ENCODE measurements at places on chromosomes 7 and 10.

DNA sequence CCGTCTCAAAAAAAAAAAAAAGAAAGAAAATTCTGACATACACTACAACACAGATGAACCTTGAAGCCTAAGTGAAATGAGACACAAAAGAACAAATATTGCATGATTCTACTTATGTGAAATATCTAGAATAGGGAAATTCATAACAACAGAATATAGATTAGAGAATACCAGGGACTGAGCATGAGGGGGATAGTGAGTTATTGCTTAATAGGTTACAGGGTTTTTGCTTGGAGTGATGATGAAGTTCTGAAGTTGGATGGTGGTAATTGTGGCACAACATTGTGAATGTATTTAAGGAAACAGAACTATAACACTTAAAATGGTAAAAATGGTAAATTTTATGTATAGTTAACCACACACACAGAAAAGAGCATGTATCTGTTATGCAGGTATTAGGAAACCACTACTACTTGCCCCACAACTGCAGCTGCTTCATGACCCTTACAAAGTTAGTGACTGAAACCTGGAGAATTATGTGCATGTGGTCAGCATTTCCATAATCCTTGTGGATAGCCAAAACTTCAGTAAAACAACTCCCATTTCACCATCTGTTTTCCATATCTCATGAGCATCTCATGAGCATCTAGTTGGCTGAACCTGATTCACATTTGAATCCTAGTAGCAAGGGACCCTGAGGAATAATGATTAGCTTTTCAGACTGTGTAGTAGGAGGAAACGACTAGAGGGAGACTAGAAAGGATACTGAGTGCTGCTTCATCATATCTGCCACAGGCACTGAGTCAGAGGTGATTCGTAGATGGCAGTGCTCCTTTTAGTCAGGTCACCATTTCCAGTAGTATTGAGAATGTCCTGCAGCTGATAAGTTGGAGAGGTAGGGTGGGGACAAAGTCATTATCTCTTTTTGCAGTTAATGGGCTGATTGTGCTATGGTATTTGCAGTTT, 26.3 kb downstream of the SAMD8 start:
- no peak for DNase-seq

- DNase-seq, result no peak
These were observed 365.7 kb downstream of the GPR37 start for GRCh38 chr7:124399941-124400340.

DNA sequence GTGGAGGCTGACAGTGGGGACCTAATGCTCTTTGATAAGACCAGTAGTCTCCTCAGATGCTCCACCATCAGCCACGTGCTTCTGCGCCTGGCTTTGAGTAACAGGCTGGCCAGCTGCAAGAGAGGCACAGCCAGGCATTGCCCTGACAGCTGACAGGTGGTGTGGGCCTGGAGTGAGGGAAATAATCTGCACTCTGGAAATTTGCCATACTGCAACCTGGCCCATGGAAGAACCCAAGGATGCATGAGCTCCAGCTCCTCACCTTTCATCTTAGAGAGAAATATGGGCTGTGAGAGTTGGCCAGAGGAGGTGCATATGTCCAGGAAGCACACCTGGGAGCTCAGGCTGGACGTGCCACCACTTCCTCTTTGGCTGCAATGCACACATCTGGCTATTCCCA, 118.9 kb downstream of the PLXDC2 start:
- DNase-seq, result no peak

GRCh38 chr7:91515961-91516360, 251.7 kb downstream of the FZD1 start:
- DNase-seq, result no peak

DNA sequence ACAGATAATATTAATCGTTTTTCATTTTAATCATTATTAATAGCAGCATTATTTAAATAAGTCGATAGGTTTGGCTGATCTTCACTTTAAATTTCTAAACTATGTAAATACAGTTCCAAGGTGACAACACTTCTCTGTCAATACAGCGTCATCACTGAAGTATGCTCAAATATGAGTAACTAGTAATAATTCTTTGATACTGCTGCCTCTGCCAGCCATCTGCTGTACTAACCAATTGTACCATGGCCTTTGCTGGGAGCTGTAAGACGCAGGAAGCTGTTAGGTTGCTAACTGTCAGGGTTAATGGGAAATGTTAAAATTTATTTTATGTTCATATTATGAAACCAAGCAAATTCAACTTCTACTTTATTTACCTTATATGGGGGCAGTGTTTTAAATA, 1650.5 kb upstream of the LRRTM3 start:
- no peak for DNase-seq

- no peak for DNase-seq
These were observed 11.6 kb downstream of the NAMPT start for GRCh38 chr7:106273009-106273668.

DNA sequence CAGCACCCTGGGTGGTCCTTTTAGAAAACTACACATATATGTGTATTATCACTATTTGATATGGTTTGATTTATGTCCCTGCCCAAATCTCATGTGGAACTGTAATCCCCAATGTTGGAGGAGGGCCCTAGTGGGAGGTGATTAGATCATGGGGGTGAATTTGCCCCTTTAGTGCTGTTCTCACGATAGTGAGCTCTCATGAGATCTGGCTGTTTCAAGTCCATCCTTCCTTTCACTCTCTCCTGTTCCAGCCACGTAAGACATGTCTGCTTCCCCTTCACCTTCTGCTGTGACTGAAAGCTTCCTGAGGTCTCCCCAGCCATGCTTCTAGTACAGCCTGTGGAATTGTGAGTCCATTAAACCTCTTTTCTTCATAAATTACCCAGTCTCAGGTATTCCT, 37.3 kb downstream of the DOCK4 start:
- DNase-seq, result no peak

- no peak for DNase-seq
These were observed 36.8 kb downstream of the KIFBP start for GRCh38 chr10:69025370-69025896.

DNA sequence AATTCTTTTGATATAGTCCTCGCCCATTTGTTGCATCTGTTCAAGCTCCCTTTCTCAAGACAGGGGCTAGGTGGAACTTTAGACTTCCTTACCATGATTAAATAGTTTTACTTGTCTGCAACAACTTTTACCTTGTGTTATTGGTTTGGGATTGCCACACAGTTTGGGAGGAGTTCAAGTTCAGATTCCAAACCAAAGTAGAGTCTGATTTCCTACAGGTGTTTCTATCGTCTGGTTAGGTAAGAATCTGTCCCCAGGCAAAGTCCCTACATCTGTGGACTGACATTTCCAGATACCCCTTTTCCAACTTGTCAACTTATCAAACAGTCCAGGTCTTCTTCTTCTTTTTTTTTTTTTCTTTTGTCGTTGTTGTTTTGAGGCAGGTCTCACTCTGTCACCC, 93.1 kb downstream of the LRGUK start:
- no peak for DNase-seq

DNA sequence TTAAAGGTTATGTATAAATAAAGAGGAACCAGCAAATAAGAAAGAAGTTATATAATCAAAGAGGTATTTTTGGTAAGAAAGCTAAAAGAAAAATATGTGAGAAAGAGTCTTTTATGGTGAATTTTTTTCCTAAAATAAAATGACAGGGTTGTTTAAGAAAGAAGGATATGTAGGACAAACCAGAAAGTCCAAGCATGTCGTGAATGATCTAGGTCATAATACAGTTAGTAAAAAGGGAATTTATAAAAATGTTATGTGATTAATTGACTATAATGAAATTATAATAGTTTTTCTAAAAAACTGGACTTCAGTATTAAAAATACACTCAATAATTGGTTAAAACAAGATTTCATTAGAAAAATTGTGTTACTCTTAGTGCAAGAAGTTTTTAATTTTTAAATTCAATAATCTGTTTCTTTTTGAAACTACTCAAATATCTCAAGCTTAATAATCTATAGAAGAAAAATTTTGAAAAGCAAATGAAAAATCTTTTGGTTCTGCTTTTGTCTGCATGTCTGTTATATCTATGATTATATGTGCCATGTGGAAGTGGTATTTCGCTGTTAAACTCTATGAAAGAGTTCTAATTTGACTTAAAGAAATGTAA, 23.3 kb downstream of the AVL9 start:
- no peak for DNase-seq
